SIG-M5 (cell line): ENCODE measurements at places on chromosomes 12 and 14.

- DNase-seq: no peak
Observed at GRCh38 chr12:53985994-53986685, 1.2 kb downstream of the HOXC10 start.

DNA sequence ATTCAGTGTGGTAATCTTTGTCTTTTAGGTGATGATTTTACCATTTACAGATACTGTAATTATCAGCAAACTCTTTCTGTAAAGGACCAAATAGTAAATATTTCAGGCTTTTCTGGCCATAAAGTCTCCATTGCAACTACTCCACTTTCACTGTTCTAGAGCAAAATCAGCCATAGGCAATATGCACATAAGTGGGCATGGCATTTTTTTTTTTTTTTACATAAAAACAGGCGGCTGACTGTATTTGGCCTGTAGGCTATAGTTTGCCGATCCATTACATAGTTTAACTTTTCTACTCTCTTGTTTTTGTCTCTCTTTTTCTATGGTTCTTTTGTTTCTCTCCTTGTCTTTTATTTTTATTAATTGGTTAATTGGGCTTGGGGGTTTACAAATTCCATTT, 39.4 kb downstream of the RPH3A start:
- no peak for DNase-seq

DNA sequence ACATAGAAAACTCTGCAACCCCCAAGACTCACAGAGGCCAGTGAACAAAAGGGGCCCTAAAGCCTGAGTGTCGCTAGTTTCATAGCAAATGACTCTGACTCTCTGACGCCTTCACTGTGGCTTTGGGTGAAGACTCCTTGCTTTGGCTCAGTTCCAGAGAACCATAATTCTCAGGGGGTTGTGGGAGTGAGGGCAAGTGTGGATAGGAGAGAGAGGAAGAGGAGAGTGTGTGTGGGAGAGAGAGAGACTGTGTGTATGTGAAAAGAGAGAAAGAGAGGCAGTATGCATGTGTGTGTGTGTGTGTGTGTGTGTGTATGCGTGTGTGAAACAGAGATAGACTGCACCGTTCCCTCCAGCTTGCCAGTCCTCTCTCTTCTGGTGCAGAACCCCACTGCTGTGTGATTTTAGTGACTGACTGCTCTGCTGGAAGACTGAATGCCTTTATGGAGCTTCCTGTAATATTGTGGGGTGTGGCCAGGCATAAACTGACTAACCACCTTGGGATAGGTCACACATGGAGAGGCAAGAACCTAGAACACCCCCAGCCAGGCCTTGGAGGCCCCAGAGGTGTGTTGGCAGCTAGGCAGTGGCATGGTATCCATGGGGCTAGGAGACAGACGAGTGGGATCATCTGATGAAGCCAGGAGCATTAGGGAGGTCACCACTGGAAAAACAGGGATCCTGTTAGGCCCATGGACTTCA, 45.9 kb upstream of the STXBP6 start:
- no peak for DNase-seq

DNA sequence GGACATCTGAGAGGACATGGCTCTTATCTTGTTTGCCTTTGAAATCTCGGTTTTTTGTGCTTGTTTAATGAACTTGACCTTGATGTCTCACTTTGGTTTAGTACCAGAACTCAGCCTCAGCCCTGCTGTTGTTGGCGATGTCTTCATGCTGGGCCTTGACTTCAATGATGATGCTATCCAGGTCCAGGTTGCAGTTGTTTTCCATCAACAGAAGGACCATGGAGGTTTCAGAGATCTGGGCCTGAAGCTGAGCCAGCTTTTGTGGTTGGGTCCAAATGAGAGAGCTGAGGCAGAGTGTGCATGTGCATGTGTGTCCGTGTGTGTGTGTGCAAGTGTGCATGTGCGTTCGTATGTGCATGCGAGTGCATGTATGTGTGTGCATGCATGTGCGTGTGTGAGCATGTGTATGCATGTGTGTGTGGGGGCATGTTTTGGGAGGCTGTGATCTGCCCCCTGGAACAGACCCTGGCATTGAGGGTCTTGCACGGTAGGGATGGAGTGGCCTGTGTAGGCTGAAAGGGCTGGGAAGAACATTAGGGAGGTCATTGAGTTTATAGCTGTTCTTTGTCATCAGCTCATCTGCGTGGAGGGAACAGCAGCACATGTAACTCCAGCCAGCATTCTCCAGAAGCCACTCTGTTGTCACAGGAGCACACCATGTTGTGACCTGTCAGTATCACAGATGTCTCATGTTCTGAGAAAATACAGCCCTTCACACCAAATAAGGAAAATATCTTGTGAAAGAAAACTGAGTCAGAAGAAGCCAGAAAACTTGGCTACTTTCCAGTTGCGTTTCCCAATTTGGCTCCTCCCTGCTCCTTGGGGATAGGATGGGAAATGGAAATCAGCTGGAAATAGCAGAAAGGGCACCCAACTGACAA, 10.0 kb upstream of the KRT82 start:
- DNase-seq: no peak

- DNase-seq: no peak
Observed at GRCh38 chr12:108689314-108690190, 41.8 kb downstream of the CORO1C start.

- no peak for DNase-seq
Observed at GRCh38 chr12:70094467-70094866, 148.8 kb upstream of the CNOT2 start.

DNA sequence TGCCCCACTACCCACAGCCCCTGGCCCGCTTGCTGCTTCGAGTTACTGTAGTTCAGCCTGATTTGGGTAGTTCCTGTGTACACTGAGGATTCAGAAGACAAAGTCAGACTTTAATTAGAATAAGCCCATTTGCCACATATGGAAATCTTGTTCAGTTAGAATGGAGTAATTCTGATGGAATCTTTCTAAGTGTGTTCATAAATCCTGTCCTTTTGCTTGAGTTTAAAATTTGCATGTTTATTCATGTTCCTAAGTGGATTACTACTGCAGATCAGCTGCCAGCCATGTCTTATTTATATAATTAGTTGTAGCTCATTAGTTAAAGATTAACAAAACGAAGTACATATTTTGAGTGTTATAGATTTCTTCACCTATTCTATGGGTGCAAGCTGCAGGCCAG, 504.5 kb downstream of the PCNX1 start:
- DNase-seq: no peak

GRCh38 chr12:51925346-51926063, 18.2 kb downstream of the ACVRL1 start:
- no peak for DNase-seq

GRCh38 chr12:112868459-112869041, 38.2 kb upstream of the OAS1 start:
- no peak for DNase-seq

GRCh38 chr14:75315144-75315543, 36.5 kb downstream of the FOS start:
- DNase-seq: no peak

- no peak for DNase-seq
Observed at GRCh38 chr12:64779354-64779974, 20.3 kb upstream of the GNS start.

DNA sequence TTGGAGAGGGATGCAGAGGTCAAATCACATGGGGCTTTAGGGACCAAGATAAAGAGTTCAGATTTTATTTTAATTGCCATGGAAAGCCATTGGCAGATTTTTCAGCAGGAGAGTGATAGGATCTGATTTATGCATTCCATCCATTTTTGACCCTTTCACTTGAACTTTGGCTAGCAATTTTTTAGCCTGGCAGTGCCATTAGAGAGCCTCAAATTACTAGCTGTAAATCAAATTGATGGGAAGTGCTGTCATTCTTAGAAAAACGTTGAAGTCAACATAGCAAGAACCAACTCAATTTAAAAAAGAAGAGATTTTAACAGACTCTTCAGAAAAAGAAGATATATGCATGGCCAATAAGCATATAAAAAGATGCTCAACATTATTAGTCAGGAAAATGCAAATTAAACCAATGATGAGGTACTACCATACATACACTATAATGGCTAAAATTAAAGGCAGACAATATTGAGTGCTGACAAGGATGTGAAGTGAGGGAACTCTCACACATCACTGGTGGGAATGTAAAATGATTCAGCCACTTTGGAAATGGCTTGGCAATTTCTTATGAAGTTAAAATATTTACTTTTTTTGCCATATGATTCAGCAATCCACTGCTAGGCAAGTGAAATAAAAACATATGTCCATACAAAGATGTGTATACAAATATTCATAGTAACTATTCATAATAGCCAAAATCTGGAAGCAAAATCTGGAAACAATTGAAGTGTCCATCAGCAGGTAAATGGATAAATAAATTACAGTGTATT, 89.7 kb downstream of the PTCSC3 start:
- DNase-seq: no peak

- no peak for DNase-seq
Observed at GRCh38 chr12:102659200-102659911, 179.0 kb upstream of the IGF1 start.

DNA sequence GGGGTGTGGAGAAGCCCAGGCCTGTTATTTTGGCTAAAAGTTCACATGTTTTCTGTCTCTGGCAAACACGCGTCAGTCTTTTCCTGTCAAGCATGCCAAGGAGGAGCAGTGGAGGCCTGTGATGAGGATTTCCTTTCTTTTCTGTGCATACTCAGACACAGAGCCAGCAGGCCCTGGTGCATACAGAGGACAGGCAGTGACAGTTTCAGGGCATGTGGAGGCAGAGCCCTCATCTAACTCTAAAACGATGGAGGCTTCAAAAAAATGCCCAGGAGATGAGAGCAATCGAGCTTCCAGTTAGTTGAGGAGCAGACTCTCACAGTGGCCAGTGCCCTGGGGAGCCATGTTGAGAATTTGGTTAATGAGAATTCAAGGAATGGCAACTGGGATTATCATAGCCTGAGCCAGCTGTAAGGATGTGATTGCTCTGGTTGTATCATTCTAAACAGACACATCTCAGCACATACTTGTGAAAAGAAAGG, 66.5 kb downstream of the TRAFD1 start:
- no peak for DNase-seq

DNA sequence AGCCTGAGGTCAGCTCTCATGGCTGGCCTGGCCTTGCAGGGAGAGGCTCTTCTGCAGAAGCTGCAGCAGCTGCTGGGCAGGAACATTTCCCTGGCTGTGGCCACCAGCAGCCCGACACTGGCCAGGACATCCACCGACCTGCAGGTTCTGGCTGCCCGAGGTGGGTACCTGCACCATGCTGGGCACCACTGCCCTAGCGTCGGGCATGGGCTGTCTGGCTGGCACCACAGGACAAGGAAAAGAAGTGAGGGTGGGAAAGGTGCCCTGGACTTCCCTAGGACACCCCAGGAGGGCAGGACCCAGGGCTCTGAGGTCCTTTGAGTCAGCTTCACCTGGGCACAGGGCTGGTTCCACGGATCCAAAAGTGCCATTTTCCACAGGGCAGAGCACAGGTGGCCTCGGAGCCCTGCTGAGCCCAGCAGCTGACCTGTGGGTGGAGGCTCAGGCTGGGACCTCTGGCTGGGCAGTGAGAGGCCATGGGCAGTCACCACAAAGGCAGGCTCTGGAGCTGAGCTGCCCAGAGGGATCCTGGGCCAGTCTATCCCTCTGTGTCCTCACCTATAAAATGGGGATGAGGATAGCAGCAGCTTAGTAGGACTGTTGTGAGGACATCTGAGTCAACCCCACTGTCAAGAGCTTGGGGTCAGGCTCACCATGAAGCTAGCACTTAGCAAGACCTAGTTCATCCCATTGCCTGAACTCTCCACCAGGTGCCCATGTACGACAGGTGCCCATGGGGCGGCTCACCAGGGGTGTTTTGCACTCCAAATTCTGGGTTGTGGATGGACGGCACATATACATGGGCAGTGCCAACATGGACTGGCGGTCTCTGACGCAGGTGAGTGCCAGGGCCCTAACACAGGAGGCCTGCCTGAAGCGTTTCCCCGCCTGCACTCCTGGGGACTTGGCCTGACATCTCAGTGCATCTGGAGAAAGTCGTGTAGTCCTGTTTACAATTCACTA, 4.9 kb downstream of the PLD4 start:
- no peak for DNase-seq

- no peak for DNase-seq
Observed at GRCh38 chr12:75455839-75456238, 24.7 kb upstream of the GLIPR1 start.

- no peak for DNase-seq
Observed at GRCh38 chr14:58258156-58258555, 13.5 kb downstream of the PSMA3 start.

- DNase-seq: no peak
Observed at GRCh38 chr12:105279460-105280056, 43.6 kb upstream of the APPL2 start.

DNA sequence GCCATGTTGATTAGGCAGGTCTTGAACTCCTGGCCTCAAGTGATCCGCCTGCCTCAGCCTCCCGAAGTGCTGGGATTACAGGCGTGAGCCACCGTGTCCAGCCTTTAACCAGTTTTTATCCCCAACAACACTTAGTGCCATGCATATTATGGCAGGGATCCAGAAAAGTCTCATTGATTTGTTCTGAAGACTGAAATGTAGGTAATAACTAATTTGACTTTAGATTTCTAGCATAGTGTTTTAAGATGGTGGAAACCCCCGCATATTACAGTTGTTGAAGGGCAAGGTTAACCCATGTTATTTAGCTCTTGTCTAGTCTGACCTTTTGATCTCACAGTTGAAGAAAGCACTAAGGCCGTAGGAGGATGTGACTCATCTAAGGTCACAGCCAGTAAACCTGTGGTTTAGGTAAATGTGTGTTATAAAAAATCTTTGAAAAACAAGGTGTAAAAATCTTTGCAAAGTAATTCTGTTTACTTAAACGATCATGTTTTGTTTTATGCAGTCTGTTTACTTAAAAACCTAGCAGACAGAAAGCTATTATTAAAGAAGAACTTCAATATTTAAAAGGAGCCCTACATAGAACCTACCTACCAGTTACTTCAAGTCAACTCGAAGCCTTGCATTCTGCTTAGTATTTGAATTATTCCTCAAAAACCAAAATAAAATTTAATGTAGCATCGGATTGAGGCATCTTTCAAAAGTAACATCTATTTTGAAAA, 24.8 kb downstream of the BICDL1 start:
- DNase-seq: no peak

- DNase-seq: no peak
Observed at GRCh38 chr12:28800129-28800528, 348.9 kb upstream of the FAR2 start.

- no peak for DNase-seq
Observed at GRCh38 chr14:64465831-64466554, 694 bp downstream of the AKAP5 start.

DNA sequence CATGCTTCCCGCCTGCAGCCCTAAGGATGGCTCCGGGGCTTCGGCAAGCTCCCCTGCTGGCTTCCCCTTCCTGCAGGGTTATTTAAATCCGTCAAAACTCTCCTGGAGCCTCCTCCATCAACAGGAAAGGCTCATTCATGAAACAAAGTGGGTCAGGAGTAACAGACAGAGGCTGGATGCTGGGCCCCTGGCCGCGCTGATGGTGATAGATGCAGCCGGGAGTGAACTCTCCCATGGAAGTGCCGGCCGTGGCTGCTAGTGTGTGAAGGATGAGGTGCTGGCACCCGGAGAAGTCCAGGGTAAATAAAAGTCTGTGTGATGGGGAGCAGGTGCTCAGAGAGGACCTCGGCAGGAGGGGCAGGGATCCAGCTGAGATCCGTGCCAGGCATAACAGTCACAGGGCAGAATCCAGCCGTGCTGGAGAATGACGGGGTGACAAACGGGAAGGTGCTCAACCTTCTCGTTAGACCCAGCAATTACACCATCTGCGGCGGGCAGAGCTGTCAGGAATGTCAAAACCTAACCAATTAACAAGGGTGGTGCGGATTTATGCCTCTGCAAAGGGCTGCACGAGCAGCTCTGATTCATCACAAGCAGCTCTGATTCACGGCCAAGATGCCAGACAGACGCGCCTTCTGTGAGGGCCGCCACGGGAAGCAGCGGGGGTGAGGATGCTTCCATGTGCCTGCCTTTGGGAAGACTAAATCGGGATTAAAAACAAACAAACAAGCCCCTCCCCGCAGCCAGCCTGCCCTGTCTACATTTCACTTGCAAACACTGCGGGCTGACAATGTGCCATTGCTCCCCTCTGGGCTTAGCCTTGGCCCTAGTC, 55.6 kb downstream of the SYNE3 start:
- DNase-seq: no peak
